Stimulated activated CD4-positive, alpha-beta T cell treated with anti-CD3 and anti-CD28 coated beads, TNF-alpha, amount 100 ng/mL, for 4 hours (primary cell): ENCODE measurements at places on chromosomes 2 and 18.
A peak's percentile ranks its signal among the peaks of the same experiment; 100 is the strongest.

GRCh38 chr2:184294831-184295230 lies 303.5 kb upstream of the ZNF804A start:
- no peak for DNase-seq

DNA sequence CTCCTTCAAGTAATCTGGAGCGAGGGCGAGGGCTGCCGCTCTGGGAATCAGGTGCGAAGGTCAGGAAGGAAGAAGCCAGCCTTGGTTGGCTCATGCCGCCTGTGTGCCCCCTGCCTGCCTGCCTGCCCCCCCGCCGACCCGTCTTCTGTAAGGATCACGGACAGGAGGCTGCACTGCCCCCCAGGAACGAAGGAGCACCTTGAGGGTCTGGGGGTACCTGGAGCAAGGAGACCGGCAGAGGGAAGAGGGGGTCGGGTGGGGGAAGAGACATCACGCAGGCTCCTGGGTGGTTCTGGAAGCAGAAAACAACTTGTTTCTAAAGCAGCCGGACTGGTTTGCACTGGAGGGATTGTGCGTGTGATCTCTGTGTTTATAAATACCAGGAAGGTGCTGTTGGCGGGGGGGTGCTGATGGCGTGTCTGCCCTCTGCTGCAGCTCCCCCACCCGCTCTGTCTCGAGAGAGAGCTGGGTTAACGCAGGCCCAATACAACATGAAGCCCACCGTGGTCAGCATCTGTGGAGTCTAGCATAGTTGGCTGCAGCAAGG lies 1.7 kb downstream of the FOSL2 start:
- DNase-seq, result no peak

DNA sequence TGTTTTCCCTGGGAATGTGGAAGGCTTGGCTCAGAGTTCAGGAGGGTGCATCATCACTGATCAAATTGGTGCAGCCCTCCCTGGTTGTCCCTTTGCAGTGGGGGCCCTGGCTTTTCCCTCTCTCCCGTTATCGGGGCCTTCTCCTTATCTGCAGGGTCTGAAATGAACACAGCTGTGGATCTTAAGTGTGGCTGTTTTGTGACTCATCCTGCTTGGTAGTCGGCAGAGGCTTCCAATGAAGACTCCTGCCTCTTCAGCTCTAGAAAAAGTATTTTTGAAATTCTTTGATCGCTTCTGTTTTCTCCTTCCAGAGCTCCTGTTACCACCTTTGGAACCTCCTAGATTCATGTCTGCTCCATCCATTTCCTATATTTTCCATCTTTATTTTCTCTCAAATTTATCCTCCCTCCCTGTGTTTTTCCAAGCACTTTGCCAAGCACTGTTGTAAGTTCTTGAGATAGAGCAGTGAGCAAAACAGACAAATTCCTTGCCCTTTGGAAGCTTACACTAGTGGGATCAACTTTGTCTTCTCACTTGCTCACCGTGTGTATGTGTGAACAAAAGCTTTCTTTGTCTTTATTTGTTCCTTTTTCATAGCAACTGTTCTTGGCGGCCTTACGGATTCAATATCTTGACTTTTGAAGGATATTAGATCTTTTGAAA lies 45.7 kb downstream of the RALB start:
- no peak for DNase-seq

- DNase-seq, result no peak
These were observed 11.5 kb upstream of the NFATC1 start for GRCh38 chr18:79384151-79384807.

- no peak for DNase-seq
These were observed 12.8 kb upstream of the FMNL2 start for GRCh38 chr2:152322222-152322621.

DNA sequence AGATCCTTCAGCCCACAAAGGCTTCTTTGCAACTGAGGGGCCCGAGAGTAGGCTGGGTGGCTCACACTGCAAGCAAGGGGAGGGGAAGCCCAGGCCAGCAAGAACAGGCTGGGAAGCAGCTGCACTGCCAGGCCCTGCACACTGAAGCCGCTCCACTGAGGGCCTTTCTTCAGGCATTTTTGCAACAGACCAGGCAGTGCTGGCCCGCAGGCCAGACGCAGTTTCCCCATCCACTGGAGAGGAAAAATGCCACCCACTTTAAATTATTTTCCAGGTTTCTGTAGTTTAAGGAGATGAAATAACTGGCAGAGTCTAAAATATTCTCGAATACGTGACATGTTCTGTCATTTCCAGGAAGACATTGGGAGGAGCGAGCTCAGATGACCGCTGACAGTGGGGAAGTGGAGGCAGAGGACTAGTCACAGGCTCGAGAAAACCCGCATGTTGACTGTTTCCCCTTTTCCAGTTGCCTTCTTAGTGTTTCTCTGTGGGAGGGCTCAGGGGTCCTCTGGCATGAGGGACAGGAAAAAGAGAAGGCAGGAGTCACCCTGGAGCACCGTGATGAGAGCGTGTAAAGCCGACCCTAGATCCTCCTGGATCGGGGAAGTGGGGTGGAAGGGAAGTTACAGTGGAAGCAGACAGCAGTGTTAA lies 53.3 kb upstream of the B3GNT7 start:
- DNase-seq, result no peak

DNA sequence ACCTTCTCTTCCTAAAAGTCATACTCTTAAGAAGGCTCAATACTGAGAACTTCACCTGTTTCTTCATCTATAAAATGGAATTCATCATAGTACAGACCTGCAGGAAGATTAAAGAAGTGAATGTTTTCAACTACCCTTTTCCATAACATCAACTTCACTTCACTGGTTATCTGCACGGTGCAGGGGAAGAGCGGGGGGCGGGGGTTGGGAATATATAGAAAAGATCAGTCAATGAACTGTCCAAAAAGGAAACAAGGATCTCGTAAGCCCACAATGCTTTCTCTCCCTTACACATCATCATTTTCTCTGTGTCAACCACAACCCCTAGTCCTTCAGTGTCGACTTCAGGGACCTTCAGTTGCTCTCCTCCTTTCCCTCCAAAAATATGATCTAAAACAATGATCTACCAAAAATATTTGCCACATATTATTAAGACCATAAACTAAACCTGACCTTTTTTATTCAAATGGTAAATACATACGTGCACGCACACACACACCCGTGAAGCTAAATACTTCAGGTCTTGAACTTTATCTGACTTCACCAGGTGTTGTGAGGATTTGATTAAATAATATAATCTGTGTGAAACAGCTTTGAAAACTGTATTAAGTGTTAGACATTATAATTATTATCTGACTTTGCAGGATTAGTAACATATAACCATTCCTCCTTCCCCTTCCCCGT lies 4.9 kb downstream of the MBOAT2 start:
- DNase-seq, result no peak

- no peak for DNase-seq
These were observed 178.4 kb upstream of the FN1 start for GRCh38 chr2:215614296-215614695.

- no peak for DNase-seq
These were observed 219.5 kb downstream of the CLIP4 start for GRCh38 chr2:29334706-29335105.

GRCh38 chr2:174341293-174341994 lies 6.7 kb downstream of the SP9 start:
- DNase-seq, result peak; percentile 80

- no peak for DNase-seq
These were observed 13.0 kb downstream of the TEX44 start for GRCh38 chr2:231605607-231606091.

DNA sequence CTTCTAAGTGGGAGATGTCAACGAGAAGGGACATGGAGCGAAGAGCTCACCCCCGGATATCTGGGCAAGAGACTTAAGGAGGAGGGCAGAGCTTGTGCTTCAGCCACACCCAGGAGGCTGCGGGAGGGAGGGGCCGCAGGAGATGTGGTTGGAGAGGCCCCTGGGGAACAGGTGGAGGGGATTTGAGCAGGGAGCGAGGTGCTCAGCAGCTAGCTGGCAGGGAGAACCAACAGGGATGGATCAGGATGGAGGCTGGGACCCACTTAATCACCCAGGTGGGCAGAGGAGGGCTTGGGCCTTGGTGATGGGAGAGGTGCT lies 78.3 kb downstream of the MBP start:
- DNase-seq, result no peak

GRCh38 chr2:85705680-85706039 lies 11.5 kb downstream of the GNLY start:
- DNase-seq, result no peak

DNA sequence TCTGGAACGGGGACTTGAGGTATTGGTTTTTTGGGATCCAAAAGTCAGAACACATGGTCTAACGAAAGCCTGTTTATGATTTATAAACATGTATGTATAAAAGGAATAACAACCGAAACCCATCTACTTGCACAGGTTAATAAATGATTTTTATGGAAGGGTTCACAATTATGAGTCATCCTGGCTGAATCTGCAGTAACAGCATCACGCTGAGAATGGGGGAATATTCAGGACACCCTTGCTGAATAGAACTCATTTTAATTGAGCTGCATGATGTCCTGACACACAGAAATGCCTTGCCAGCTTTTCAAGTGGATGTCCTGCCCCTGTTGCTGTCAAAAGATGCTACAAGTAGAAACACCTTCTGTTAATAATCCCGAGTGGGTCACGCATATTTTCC lies 54.7 kb upstream of the TGFA start:
- DNase-seq, result no peak

DNA sequence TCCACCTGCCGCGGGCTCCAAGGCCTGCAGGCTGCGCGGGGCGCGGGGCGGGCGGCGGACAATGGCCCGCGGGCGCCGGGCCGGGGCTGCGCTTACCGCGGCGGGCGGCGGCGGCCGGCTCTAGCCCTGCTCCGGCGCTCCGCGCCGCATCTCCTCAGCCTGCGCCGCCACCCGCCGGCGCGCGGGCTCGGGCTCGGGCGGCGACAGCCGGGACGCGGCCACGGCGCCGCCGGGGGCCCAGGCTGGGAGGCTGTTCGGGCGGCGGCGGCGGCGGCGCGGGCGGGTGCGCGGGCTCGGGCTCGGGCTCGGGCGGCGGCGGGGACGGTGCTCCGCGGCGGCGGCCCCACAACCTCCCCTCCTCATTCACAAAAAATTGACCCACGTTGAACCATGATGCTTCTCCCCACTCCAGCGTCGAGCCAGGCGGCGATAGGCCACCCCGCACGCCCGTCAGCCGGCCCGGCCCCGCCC lies at the start of gene HDAC4:
HDAC4 (minus strand) TSS at position 425 of the 471 bp plus-strand sequence. CDS start 48,321 bp downstream, outside the sequence.
- DNase-seq, result no peak

DNA sequence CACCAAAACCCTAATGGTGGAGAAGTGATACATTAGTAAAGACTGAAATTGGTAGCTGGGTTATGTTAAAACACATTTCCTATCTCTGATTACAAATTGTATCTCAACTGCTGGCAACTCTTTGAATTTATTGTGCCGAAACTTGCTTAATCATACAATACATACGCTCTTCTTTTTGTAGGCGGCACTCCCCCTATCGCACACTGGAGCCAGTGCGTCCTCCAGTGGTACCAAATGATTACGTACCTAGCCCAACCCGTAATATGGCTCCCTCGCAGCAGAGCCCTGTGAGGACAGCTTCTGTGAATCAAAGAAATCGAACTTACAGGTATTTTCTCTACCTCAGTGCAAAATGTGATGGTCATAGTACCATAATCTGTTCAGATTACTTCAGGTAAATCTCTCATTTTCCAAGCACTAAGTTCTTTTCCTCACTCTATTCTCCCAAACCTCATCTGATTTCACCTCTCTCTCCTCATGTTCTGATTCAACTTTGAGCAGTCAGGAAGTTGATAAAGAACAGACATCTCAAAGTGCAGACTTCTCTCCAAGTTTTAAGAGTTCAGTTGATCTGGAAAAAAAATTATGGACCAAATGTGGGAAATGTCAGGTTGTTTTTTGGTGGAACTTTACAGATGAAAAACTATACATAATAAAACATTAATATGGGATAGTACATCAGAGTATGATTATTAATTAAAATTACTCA lies 66.5 kb downstream of the ABI2 start:
- no peak for DNase-seq

DNA sequence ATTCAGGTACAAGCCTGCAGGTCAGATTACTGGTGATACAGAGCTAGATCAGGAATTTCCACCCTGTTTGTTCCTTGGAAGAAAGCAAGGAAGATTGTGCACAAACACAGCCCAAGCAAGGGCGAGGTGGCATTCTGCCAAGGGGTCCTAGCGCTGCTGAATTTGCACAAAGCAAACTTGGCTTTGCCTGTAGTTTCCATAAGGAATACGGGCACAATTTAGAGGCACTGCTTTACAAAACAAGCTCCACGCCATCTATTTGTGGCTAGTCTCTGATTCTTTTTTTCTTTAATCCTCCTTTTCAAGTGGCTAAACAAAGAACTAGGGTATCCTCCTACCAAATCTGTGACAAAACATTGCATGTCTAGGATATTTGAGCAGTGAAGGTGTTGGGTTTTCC lies 195.5 kb upstream of the ACVR2A start:
- DNase-seq, result no peak

GRCh38 chr2:31234683-31235503 lies 941 bp downstream of the EHD3 start:
- no peak for DNase-seq

- no peak for DNase-seq
These were observed 425.5 kb downstream of the TSN start for GRCh38 chr2:122180972-122181371.

- DNase-seq, result no peak
These were observed 467.6 kb downstream of the RNF144A start for GRCh38 chr2:7384773-7385349.

- DNase-seq, result no peak
These were observed 366.5 kb upstream of the POU3F3 start for GRCh38 chr2:104487366-104487765.

- no peak for DNase-seq
These were observed 420.4 kb downstream of the DSC3 start for GRCh38 chr18:30622104-30622503.

GRCh38 chr18:34493566-34494358 lies 216.3 kb upstream of the DTNA start:
- no peak for DNase-seq

- no peak for DNase-seq
These were observed 262.6 kb downstream of the NYAP2 start for GRCh38 chr2:225662101-225662500.

DNA sequence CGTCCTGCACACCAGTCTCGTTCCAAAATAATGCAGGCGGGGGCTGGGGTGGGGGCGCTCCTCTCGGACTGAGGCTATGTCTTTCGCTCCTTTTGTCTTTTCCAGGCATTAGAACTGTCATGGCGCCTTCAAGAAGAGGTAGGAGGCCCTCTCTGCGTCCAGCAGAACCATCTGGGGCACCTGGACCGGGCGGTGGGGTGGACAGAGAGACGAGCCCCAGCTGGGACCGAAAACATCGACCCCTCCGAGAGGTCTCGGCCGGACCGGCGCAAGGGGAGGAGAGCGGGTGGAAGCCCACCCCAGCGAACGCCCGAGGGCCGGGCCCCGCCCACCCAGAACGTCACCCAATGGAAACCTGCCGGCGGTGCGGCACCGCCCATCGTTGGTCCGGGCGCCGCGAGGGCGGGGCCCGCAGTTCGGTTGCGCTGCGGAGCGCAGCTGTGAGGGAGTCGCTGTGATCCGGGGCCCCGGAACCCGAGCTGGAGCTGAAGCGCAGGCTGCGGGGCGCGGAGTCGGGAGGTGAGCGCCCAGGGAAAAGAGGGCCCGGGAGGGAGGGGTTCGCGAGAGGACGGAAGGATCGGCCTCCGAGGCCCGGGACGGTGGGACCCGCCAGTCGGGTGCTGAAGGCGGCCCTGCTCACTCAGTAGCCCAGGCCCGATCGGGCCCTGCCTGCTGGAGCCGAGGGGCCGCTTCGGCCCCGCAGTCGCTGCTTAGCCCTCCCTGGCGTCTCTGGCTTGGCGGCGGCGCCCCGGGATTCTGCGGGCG lies at the start of gene NRBP1:
NRBP1 (plus strand) TSS at position 419 of the 765 bp plus-strand sequence. CDS start 4,643 bp downstream, outside the sequence.
- peak; percentile 87 for DNase-seq
